ENCODE measurements at places on chromosomes 11 and 22.
A peak's percentile ranks its signal among the peaks of the same experiment; 100 is the strongest.

DNA sequence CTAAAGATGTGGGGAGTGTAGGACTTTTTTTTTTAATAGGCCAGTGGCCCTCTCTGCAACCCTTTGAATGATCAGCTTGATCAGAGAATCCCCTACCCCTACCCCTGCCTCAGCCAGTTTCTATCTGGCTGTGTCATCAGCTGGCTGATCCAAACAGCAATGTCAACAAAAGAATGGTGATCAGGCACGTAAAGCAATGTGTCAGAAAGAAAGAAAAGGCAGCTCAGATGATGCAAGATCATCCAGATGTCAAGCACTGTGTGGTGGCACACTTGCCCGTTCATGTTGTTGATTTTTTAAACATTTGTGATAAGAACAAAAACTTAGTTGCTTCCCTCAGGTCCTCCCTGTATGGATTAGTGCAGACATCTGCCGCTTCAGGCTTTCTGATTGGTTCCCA lies 26.3 kb upstream of the EHF start:
- DNase-seq, result no peak

GRCh38 chr22:49724030-49724892 lies 103.4 kb downstream of the BRD1 start:
- DNase-seq, result no peak

- no peak for DNase-seq
Measured at GRCh38 chr22:50507421-50507990, at the start of gene LMF2. LMF2 (minus strand) TSS chr22:50507702; CDS start chr22:50507675, 27 bp downstream.

DNA sequence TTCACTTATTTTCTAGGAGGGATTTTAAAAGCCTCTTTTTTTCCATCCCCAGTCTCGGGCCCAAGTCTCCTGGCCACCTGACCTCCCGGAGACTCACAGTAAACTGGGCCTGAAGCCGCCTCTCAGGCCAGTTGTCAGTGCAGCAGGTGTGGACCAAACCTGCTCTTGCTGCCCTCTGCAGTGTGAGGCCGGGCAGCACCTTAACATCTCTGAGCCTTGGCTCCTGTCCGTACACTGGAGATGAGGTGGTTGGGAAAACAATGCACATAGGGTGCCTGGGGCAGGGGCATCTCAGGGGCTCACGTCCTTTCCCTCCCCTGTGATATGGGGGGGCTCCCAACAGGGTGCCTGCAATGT lies 45.1 kb downstream of the PHF21B start:
- DNase-seq, result no peak

DNA sequence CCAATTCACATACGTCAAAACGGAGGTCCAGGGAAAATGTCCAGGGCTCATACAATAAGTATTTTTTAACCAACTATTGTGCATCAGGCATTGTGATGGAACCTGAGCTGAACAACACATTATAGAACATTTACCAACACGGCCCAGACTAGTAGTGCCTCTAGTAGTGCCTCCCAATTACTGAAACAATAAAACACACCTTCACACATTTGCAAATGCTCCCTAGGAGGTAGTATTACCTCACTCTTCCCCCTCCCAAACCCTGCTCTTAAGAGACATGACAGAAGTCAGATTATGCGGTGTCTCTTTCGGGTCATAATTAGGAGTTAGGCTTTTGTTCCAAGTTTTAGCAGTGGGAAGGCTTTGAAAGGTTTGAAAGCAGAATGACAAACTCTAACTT lies 61.1 kb downstream of the PAK1 start:
- no peak for DNase-seq

DNA sequence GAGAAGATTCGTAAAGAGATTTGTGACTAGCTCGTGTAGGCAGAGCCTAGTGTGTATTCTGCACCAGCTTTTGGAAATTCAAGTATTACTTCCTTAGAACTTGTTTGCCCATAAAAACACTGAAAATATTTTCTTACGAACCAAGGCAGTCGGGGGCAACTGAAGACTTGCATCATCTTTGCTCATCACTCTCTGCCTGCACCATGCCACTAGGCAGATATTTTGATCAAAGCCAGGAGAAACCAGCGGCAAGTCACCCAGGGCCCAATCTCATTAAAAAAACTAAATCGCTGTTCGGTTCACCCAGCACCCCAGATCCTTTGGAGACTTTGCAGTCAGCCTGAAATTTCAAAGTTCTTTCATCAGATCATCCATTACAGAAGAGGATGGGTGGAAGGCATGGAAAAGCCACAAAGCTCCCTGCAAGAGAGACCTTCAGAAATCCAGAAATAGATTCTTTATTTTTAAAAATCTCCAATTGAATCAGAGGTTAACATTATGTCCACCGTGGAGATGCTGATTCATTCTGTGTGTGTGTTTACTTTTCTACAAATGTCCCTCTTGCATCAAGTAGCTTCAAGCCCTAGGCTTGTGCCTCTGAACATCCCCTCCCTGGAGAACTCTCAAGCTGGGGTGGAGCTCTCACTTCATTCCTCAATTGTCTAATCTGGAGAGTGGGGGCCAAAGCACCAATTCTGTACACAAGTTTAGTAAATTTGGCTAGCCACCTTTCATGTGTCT lies 78.4 kb downstream of the ETS1 start:
- no peak for DNase-seq

DNA sequence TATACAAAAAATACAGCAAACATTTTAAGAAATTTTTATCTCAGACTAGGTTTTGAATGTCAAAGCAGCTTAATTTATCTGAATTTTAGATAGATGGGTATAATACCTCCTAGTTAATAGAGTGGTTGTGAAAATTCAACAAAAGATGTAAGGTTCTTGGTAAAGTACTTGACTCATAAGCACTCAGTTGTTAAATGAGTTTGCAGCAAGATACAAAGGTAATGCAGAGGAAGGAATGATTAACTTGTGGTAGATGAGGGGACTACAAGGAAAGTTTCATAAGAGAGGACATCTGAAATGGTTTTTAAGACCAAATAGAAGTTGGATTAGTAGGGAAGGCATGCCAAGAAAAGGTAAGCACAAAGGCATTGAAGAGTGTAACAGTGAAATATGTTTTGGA lies 37.4 kb downstream of the PPME1 start:
- DNase-seq, result no peak

- no peak for DNase-seq
Measured at GRCh38 chr11:112507281-112507680, 246.6 kb upstream of the PLET1 start.

DNA sequence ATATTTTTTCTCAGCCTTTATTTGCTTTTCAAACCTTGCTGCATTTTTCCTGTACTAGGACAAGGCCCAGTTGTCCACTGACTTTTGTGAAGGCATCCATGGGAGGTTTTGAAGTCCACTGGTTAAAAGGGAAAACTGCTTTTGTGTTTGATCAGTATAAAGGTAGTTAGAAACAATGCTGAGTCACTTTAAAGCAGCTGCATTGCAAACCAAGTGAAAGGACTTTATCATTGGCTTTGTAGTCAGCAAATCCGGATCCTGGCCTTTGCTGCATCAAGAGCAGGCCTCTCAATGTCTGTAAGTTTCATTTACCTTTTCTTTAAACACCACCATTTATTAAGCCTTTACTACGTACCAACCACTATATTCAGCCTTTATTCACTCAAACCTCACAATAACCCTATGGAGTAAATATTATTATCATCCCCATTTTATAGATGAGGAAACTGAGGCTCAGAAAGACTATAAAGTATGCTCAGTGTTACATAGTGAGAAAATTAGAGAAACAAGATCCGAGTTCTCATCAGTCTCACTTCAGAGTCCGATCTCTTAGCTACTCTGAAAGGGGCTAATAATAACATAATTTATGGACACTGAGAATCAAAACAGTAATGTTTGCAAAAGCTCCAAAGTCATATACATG lies 60.6 kb upstream of the HSD17B12 start:
- no peak for DNase-seq

- no peak for DNase-seq
Measured at GRCh38 chr22:37172266-37173245, 15.5 kb downstream of the C1QTNF6 start.

GRCh38 chr11:20158597-20159257 lies 1.5 kb downstream of the DBX1 start:
- DNase-seq, result peak; percentile 15

- DNase-seq, result no peak
Measured at GRCh38 chr11:92859156-92859690, 110.2 kb upstream of the MTNR1B start.

DNA sequence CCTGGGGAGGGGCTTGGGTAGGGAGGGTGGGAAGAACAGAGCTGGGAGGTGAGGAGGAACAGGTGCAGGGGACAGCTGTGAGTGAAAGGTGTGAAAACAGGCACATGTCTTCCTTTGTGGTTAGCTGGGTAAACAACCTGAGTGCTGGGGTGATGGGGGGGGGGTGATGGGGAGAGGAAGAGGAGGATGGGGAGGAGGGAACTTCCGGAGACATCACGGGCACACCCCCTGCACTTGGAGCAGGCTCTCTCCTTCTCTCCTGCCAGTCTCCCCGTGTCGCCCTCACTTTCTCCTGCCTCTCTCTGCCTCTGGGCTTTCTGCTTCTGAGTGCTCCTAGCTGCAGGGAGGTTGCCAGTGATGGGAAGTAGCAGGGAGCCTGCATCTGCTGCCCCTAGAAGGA lies 8.8 kb downstream of the CXCR5 start:
- no peak for DNase-seq

DNA sequence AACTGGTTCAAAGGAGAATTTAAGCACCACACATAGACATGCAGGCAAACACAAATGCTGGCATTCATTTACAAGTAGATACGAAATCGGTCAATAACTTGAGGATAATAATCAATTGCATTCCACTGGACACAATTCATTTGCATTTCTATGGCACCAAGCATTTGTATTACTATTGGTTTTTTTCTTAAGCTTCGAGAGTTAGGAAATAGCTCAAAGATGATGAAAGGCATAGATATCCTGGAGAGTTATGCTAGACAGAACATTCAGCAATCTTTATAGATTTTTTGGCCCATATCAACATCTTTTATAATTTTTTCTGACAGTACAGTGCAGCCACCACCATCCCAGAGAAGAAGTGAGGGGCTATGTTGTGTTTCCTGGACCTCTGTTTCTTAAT lies 544.4 kb downstream of the MIAT start:
- no peak for DNase-seq

GRCh38 chr11:36381015-36381360 lies 84.9 kb downstream of the PRR5L start:
- DNase-seq, result no peak

DNA sequence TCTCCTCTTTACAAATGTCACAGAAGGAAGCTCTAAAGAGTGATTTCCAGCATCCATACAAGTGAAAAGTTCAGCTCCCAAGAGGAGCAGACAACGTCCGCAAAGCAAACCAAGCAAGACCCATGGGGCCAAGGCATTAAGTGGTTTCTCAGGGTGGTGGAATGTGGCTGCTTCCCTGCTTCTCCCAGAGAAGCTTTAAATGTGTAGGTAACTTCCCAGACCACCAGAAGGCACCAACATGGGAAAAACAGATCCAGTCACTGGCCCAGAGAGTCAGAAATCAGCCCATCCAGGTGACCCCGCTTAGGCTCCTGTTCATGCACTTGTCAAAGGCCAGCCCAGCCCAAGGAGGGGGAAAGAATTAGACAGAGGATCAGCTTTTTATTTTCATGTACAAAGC lies 13.3 kb upstream of the PHF21A start:
- DNase-seq, result no peak

GRCh38 chr22:17734187-17734586 lies 40.1 kb downstream of the BID start:
- no peak for DNase-seq

- DNase-seq, result no peak
Measured at GRCh38 chr11:73218830-73219215, 742 bp downstream of the P2RY2 start.

GRCh38 chr11:66316849-66317251 lies at the start of gene CD248:
CD248 (minus strand) TSS chr11:66317044; CDS start chr11:66317027, 17 bp downstream.
- no peak for DNase-seq

- DNase-seq, result no peak
Measured at GRCh38 chr11:116240710-116241109, 532.1 kb downstream of the BUD13 start.

- no peak for DNase-seq
Measured at GRCh38 chr11:48019217-48019584, 38.8 kb downstream of the PTPRJ start.

- DNase-seq, result no peak
Measured at GRCh38 chr11:95486466-95486865, 255.5 kb upstream of the SESN3 start.

DNA sequence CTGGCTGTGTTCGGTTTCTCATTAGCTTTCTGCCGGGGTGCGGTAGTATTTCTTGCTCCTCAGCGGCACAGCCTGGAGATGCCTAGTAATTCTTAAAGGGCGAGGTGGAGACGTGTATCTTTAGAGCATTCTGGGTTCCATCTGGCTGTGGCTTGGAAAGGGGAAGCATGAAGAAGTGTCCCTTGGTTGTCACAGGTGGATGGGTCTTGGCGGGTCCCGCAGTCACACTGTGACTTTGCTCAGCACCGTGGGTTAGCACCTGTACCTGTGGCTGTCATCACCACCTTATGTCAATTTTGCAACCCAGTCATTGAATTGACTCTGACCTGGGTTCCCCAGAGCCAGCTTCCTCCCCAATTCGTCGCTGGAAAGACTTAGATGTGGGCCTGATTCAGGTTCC lies 57.6 kb downstream of the MIAT start:
- DNase-seq, result no peak

GRCh38 chr22:39363751-39364515 lies 14.1 kb downstream of the SYNGR1 start:
- no peak for DNase-seq

DNA sequence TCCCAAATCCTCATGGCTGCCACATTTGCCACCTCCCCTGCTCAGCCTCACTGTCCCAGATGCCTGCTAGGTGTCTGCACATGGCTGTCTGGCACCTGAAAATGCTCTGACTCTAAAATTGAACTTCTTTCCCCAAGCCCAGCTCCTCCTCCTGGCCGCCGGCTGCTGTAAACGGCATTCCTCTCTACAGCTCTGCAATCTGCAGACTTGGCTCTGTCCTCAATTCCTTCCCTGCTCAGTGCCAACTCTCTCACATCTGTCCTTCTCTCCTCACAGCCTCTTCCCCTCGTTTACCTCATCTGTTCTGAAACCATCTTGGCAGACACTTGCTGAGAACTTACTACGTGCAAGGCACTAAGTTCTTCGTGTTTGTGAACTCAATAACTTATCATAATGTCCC lies 169.4 kb upstream of the SYT13 start:
- no peak for DNase-seq

DNA sequence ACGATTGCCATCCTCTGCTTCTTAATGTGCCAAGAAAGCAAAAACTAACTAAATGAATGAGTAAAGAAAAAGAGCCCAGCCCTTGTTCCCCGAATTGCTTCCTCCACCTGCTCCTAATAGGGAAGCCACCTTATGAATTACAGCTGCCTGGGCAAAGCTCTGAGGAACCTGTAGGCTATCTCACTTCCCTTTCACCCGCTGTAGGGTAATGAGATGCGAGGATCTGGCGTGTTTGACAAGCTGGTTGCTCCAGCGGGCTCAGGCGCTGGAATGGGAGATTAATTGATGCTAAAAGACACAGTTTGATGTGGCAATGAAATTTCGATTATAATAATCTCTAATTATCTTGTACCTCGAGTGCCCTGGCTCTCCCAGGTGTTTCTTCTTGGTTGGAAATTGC lies 256.4 kb downstream of the NTM start:
- DNase-seq, result no peak

GRCh38 chr11:123371506-123372297 lies 58.4 kb upstream of the GRAMD1B start:
- no peak for DNase-seq

- no peak for DNase-seq
Measured at GRCh38 chr22:43502306-43502874, 90.6 kb downstream of the MPPED1 start.
